Activated T-helper 17 cell treated with anti-CD3 and anti-CD28 coated beads, Interleukin-2, amount 50 U/mL, for 72 hours (primary cell): ENCODE measurements at places on chromosomes 7 and 10. TPM values are rescaled to one million over a fixed set of nuclear protein-coding genes. Genes with fewer than 3 reads are reported as not detected.

The MYOF gene
- total RNA-seq, result 50.2 TPM

- H3K4me3 ChIP-seq, result no peak overlapping the region
- no peaks in the 10 kb centered on the region for H3K36me3 ChIP-seq
- no peaks in the 10 kb centered on the region for H3K27me3 ChIP-seq
- no peak for ATAC-seq
Measured at GRCh38 chr10:5527332-5528200, 2.8 kb downstream of the CALML3 start.

DNA sequence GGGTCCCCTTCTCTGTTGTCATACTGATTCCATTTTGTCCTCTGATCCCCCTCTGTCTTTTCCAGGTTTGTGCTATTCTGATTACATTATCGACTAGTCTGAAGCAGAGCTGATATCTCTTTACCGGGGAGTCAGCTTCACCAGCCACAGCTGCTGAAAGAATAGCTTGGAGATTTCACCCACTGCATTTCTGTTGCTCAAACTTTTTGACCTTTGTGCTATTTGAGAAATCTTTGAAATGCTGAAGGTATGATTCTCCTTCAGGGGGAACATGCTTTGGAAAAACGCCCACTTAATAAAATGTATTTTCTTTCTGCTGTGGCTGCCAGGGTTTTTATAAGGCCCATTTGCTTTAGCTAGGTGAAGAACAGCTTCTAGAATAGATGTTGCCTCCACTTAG is 197.8 kb upstream of the TCF7L2 start:
- H3K4me1 ChIP-seq, result no peaks in the 10 kb centered on the region
- no peak overlapping the region for H3K27ac ChIP-seq
- no peak for ATAC-seq
- no peak overlapping the region for H3K4me3 ChIP-seq

- no peaks in the 10 kb centered on the region for H3K36me3 ChIP-seq
- ATAC-seq, result no peak
- no peaks in the 10 kb centered on the region for H3K4me1 ChIP-seq
Measured at GRCh38 chr10:49605939-49606509, 4.1 kb upstream of the SLC18A3 start.

DNA sequence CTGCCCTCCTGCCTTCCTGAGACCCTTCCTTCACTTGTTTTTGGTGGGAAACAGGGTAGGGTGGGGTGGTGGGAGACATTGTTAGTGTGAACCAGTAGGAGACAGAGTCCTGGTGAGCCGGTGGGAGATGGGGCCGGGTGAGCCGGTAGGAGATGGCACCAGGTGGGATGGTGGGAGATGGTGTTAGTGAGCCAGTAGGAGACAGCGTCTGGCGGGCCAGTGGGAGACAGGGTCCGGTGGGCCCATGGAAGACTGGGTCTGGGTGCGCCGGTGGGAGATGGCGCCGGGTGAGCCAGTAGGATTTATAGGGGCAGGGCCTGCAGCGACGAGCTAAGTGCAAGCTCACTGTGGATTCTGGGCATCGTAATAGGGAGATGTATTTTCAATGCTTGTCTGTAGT is 116.8 kb downstream of the TRRAP start:
- H3K4me1 ChIP-seq, result peaks cover 9% of the 10 kb centered on the region
- no peak for ATAC-seq
- H3K27me3 ChIP-seq, result no peaks in the 10 kb centered on the region
- H3K36me3 ChIP-seq, result peaks cover 95% of the 10 kb centered on the region
- H3K4me3 ChIP-seq, result no peak overlapping the region

DNA sequence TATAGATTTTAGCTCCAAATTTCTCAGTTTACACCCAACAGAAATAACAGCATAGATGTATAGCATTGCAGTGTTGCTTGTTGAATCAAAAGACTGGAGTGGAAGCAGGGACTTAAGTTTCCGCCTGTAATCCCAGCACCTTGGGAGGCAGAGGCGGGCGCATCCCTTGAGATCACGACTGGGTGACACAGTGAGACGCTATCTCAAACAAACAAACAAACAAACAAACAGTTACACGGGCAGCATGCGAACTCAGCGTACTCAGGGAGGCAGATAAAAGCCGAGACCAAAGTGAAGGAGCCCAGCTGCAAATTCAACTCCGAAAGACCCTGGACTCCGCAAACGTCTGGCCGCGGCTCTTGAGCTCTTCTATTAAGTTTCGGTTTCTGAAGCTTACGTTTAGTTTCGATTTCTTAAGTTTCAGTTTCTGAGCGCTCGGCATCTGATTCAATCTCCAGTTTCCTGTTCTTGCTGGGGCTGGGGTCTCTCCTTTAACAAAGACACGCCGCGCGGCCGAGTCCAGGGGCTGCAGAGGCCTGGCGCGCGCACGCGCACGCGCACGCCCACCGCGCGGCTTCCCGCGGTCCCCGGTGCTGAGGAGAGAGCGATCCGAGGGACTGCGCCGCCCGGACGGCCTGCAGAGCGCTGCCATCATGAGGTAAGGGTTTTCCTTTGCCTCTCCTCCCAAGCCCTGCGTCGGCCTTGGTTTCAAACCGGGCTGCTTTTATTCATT is at the start of gene IFIT5:
Gene IFIT5 (plus strand): TSS at position 423 of the 733 bp plus-strand sequence. CDS start 231 bp downstream, at position 654.
- no peaks in the 10 kb centered on the region for H3K27me3 ChIP-seq
- H3K36me3 ChIP-seq, result peaks cover 28% of the 10 kb centered on the region
- H3K27ac ChIP-seq, result peak within 1 kb of the TSS; percentile 93
- peak within 1 kb of the TSS; percentile 91 for H3K4me3 ChIP-seq
- ATAC-seq, result peak; percentile 80
- H3K4me1 ChIP-seq, result peaks cover 28% of the 10 kb centered on the region

GRCh38 chr7:29289156-29290021 is 94.8 kb downstream of the CHN2 start:
- H3K4me3 ChIP-seq, result no peak overlapping the region
- no peaks in the 10 kb centered on the region for H3K4me1 ChIP-seq
- no peaks in the 10 kb centered on the region for H3K36me3 ChIP-seq
- ATAC-seq, result peak; percentile 9
- peaks cover 3% of the 10 kb centered on the region for H3K27me3 ChIP-seq

DNA sequence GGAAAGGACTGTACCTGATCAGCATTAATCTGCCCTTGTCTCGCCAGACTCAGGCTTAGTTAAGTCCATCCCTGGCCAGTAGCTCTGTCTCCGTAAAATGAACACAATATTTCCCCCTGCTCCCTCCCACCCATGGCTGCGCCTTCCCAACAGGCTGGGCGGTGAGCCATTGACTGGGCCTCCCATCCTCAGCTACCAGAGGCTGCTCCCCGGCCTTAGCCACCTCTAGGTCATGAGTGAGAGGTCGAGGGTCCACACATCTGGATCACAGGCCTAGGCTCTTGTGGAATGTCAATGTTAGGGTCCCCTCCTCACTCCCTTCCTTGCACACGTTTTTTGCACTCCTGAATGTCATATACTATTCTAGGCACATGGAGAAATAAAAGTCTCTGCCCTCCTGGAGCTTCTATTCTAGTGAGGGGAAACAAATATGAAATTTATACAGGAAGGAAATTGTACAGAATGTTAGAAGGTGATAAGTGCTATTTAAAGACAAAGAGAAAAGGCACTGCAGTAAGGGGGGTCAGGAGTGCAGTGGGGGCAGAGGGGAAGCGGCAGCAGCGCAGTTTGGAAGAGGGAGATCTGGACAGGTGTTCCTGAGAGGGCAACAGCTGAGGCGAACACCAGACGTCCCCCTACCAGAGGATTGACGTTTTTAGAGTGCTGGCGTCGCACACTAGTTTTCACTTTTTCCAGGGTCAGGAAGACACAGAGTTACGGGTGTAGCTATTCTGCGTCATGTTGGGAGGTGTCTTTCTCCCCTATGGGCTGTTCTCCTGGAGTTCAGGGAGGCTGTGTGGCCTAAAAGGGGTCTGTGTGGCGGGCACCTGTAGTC is 17.2 kb upstream of the EIF5AL1 start:
- no peak for ATAC-seq
- no peak overlapping the region for H3K4me3 ChIP-seq
- peaks cover 23% of the 10 kb centered on the region for H3K27me3 ChIP-seq
- no peak overlapping the region for H3K27ac ChIP-seq
- H3K4me1 ChIP-seq, result no peaks in the 10 kb centered on the region

DNA sequence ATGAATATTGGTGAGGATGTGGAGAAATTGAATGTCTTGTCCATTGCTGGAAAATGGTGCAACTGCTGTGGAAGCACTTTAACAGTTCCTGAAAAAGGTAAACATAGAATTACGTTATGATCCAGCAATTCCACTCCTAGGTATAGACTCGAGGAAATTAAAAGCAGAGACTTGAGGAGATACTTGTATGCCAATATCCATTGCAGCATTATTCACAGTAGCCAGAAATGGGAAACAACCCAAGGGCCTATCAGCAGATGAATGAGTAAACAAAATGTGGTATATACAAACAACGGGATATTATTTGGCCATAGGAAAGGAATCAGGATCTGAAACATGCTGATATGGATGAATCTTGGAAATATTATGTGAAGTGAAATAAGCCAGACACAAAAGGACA is 32.5 kb upstream of the MTURN start:
- no peak for ATAC-seq
- no peak overlapping the region for H3K27ac ChIP-seq
- no peaks in the 10 kb centered on the region for H3K27me3 ChIP-seq
- no peak overlapping the region for H3K4me3 ChIP-seq

- no peak overlapping the region for H3K4me3 ChIP-seq
- ATAC-seq, result no peak
- H3K4me1 ChIP-seq, result no peaks in the 10 kb centered on the region
- H3K36me3 ChIP-seq, result no peaks in the 10 kb centered on the region
- no peak overlapping the region for H3K27ac ChIP-seq
Measured at GRCh38 chr7:98697083-98697482, 80.0 kb downstream of the NPTX2 start.

DNA sequence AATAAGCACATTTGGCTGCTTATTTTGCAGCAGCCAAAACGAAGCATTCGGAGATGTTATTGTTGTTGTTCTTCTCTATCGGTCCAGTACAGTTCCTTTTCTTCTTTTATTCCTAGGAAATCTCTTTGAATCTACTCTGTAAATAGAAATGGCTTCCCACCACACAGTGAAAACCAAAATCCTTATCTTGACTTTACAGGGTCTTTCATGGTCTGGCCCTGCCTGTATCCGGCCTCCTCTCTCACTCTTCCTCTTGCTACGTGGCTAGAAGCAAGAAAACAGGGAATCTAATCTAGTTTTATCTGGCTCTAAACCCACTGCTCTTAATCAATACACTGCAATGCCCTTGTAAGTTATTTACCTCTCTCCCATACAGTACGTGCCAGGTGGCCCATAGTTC is 926.0 kb upstream of the C7orf33 start:
- H3K36me3 ChIP-seq, result no peaks in the 10 kb centered on the region
- no peak overlapping the region for H3K27ac ChIP-seq
- H3K4me1 ChIP-seq, result no peaks in the 10 kb centered on the region
- H3K4me3 ChIP-seq, result no peak overlapping the region
- ATAC-seq, result no peak
- no peaks in the 10 kb centered on the region for H3K27me3 ChIP-seq

DNA sequence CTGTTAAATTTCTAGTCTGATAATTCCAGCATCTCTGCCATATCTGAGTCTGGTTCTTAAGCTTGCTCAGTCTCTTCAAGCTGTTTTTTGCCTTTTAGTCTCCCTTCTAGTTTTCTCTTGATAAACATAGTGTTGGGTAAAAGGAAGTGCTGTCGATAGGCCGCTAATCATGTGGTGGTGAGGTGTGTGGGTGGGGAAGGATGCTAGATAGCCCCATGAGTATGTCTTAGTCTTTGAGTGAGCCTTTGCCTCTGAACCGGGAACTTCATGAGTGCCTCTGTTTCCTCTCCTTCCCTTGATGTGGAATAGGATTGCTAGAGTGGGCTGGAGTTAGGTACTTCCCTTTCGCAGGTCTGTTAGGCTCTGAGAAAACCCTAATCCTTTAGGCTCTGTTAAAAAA is 441.8 kb downstream of the INHBA start:
- no peak for ATAC-seq
- H3K4me1 ChIP-seq, result no peaks in the 10 kb centered on the region
- no peaks in the 10 kb centered on the region for H3K36me3 ChIP-seq
- H3K4me3 ChIP-seq, result no peak overlapping the region
- no peak overlapping the region for H3K27ac ChIP-seq

DNA sequence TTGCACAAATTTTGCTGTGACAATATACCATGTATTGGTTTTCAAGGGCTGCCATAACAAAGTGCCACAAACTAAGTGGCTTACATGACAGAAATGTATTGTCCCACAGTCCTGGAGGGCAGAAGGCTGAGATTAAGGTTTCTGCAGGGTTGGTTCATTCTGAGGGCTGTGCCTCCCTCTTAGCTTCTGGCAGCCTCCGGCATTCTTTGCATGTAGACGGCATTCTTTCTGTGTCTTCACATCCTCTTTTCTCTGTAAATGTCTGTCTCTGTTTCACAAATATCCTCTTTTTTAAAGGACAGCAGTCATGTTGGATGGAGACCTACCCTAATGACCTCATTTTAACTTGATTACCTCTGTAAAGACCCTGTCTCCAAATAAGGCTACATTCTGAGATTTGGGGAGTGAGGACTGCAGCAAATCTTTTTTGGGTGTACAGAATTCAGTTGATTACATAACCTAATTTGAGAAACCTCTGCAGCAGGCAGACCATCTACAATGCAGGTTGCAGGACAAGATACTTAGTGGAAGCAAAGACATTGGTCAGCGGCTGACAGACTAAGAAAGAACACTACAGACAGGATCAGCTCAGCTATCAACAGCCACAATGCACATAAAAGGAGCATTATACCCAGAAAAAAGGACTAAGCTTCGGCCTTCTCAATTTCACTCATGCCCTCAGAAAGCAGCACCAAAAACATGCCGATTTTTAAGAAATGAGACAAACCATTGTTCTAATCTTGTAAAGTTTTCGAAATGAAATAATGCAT is 84.6 kb upstream of the FAM3C start:
- no peaks in the 10 kb centered on the region for H3K27me3 ChIP-seq
- H3K36me3 ChIP-seq, result no peaks in the 10 kb centered on the region
- no peak for ATAC-seq
- H3K4me3 ChIP-seq, result no peak overlapping the region

GRCh38 chr7:20444030-20444800 is 113.5 kb downstream of the ITGB8 start:
- no peaks in the 10 kb centered on the region for H3K27me3 ChIP-seq
- no peak overlapping the region for H3K27ac ChIP-seq
- no peak overlapping the region for H3K4me3 ChIP-seq
- H3K4me1 ChIP-seq, result no peaks in the 10 kb centered on the region
- ATAC-seq, result no peak

DNA sequence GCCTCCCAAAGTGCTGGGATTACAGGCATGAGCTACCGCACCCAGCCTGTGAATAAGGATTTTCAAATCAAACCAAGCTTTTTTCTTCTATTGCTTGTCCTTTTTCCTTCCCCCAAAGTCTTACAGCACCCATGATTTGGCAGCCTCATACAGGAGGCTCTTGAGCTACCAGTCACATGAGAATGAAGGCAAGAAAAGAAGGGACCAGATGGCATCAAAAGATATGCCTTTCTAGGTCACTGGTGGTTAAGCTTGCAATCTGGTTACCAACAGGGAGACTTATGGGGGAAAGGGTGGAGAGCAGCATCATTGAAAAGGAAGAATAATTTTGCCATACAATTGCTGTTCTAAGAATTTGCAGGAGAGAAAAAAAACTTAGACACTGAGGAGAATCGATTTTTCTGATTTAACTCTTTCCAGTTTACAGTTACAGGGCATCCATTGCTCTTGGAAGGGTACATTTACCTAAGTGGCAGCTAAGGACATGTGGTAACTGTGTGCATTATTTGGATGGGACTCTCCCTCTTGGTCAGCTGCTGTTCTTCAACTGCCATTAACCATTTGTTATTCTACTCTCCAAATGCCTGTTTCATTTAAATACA is 29.5 kb downstream of the SMNDC1 start:
- peaks cover 53% of the 10 kb centered on the region for H3K36me3 ChIP-seq
- H3K4me1 ChIP-seq, result peaks cover 37% of the 10 kb centered on the region
- H3K4me3 ChIP-seq, result peak overlapping the region; percentile 8
- ATAC-seq, result no peak

GRCh38 chr7:110704225-110704624 is 386.7 kb upstream of the LRRN3 start:
- H3K27me3 ChIP-seq, result no peaks in the 10 kb centered on the region
- no peak overlapping the region for H3K4me3 ChIP-seq
- ATAC-seq, result no peak
- H3K36me3 ChIP-seq, result no peaks in the 10 kb centered on the region
